Right cardiac atrium (tissue), 5 donors: ENCODE measurements at places on chromosomes 2 and 18.

DNA sequence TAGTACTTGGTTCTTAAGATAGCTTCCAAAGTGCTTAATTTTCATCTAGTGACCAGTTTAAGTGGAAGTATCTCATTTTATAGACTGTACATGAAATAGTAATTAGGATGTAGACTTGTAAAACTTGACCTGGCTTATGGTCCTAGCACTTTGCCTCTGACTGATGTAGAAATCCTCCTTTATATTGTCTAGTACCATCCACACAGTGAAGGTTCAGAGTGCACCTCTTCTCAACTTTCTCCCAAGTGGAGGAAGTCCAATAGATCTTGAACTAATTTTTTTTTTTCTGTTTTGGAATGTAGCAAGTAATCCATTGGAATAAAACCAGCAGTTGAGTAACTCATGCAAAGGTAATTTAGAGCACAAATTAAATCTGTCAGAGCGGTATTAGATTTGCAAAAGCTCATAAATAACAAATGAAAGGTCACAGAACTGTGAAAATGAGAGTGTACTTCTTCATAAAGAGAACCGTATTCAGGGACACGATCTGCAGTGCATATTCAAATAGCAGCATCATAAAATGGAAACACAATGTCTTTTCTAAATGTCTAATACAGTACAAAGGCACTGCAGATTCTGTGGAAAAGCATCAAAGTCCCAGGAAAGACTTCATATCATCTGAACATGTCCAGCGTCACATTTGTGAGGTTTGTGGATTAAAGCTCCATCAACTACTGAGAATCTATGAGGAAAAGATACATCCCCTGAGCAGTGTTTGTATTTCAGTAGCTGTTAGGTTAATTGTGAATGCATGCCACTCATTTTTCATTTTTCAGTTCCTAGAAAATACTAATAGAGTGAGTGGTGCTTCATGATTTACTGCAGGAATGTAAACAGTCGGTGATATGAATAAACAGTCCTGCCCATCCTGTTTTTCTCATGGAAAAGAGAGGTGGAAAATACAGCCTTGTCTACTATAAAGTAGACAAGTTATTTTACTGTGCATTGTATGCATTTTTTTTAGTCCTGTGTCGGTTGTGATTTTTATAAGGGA lies 100.7 kb downstream of the LYPD6 start:
- no peak for DNase-seq

DNA sequence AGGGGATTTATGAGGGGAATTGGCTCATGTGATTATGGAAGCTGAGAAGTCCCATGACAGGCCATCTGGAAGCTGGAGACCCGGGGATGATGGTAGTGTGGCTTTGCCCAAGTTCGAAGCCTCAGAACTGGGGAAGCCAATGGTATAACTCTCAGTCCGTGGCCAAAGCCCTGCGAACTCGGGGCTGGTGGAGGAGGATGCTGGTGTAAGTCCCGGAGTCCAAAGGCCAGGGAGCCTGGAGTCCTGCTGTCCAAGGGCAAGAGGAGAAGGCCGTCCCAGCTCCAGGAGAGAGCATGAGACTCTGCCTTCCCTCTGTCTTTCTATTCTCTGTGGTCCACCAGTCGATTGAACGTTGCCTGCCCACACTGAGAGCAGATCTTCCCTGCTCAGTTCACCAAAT lies 43.2 kb upstream of the CABLES1 start:
- DNase-seq = no peak

DNA sequence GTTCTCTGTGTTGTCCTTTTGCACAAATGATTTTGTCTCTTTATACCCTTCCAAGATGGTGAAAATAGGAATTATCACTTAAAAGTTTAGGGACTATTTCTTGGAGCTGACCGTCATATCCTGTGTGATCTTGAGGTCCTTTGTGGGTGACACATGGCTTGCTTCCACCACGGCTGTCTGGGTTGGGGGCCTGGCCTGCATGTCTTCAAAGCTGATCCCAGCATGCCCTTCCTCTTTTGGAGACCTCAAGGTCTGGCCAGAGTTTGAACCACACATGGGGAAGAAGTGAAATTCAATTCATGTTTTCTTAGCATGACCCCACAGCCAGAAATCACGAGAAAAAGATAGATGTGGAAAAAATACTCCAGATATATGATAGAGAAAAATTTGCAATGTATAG lies 14.0 kb downstream of the SFTPB start:
- DNase-seq = no peak

- DNase-seq = no peak
Measured at GRCh38 chr2:120729406-120730399, 6.0 kb upstream of the GLI2 start.

DNA sequence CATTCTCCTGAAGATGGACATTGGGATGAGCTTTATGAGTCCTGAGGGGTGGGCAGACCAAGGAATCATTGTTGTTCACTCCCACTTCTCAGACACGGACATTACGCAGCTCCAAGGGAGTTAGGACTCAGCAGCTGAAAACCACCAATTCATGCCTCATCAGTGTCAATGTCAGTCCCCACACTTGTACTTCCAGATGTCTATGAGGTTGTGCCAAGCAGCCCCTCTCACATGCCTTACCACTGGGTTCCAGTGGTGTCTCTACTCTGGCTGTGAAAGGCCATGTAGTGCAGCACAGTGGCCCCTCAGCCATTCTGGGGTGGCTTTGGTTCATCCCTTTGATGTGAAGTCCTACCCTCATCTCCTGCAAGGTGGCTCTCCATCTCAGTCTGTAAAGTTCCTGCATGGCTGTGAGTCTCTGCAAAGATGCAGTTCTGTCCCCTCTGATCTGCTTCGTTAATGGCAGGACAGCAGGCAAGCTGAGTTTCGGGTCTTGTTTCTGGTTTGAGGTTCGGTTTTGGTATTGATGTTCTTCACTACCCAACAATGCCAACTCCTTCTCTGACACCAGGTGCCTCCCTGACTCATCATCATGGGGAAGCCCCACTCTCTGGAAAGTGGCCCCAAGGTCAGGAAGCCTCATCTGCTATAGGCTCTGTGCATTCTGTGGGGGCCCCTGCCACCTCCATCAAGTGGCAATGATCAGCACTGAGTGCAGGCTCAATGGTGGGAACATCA lies 14.0 kb upstream of the COL6A3 start:
- no peak for DNase-seq

GRCh38 chr2:892401-892800 lies 58.2 kb upstream of the SNTG2 start:
- no peak for DNase-seq

GRCh38 chr2:27990030-27990590 lies 99.6 kb downstream of the BABAM2 start:
- DNase-seq = no peak

DNA sequence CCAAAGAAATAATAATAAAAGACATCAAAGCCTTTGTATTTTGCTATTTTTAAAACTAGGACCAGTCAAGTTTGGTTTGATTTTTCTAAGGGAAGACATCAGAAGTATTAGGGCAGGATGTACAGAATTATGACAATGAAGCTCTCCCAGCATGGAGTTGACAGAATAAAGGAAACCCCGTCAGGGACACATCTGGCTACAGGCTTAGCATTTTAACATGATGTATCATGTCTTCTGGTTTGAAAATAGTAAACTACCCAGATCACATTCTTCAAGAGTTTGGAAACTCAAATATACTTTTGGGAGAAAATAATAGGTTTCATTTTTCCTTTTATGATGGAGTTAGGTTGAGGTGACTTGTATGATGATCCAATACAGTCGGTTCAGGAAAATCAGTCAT lies 552.0 kb upstream of the CDH2 start:
- no peak for DNase-seq

- DNase-seq = no peak
Measured at GRCh38 chr2:218146056-218146455, 20.2 kb downstream of the CXCR2 start.

GRCh38 chr2:113755835-113756354 lies 547 bp downstream of the SLC35F5 start:
- DNase-seq = no peak
